ENCODE measurements at places on chromosomes 13 and 19.
A peak's percentile ranks its signal among the peaks of the same experiment; 100 is the strongest.

DNA sequence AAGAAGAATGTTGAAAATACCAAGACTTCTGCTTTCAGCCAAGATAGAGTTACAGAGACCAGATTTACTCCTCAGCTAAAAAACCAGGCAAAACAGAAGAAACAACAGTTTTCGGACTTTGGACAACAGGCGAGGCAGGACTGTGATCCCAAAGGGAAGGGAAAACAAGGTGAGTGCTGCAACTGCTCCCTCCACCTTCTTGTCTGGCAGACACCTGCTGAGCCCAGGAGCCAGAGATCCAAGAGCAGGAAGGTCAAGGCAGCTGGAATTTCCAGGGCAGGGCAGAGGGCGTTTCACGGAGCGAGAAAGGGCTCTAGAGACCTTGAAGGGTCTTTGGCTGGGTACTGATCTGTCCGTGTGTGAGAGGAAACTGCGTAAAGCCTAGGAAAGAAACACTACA is 32.9 kb upstream of the SLC7A9 start:
- DNase-seq, result no peak

GRCh38 chr13:30862707-30863106 is 43.4 kb upstream of the MEDAG start:
- DNase-seq, result no peak

- DNase-seq, result no peak
Observed at GRCh38 chr19:55703790-55704215, 28.8 kb downstream of the EPN1 start.

GRCh38 chr13:30422054-30422839 is at the start of gene UBE2L5:
Gene UBE2L5 (plus strand): TSS chr13:30422493. CDS start chr13:30427991, 5,498 bp downstream.
- peak; percentile 61 for DNase-seq

DNA sequence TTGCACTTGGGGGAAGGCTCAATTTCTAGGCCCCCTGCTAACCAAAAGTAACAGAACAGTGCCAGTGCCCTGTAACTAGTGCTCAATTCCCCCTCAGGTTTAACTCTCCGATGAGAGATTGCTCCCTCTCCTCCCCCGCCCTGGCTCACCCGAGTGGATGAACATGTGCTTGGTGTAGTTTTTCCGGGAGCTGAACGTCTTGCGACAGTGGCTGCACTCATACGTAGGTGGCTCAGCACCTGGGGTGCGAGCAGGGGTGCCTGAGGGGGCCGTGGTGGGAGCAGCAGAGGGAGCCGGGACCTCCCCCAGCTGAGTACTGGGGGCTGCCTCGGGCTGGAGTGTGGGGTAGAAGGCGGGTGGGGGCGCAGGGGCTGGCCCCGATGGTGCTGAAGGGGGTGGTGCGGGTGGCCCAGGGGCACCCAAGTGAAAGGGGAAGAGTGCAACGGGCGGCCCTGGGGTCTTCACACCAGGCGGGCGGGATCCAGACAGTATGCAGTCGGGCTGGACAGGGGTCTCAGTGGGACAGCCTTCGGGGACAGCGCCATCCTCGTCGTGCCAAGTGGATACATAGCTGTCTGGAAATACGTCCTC is 3.3 kb downstream of the ZBTB45 start:
- DNase-seq, result no peak

DNA sequence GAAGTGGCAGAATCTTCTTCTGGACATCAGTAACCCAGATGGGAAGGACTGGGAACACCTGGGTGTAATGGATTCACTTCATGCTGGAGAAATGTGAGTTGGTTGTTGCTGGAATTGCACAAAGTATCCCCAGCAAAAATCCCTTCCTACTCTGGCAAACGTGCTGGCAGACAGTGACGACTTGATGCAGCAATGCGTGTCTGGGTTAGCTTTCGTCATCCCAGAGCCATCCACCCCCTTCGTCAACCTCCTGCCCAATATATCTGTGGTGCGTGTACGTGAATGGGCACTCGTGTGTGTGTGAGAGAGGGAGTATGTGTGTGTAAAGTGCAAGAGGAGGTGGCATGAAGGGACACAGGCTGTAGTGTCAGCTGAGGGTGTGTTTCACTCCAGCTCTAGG is 70.9 kb downstream of the TM9SF2 start:
- no peak for DNase-seq

DNA sequence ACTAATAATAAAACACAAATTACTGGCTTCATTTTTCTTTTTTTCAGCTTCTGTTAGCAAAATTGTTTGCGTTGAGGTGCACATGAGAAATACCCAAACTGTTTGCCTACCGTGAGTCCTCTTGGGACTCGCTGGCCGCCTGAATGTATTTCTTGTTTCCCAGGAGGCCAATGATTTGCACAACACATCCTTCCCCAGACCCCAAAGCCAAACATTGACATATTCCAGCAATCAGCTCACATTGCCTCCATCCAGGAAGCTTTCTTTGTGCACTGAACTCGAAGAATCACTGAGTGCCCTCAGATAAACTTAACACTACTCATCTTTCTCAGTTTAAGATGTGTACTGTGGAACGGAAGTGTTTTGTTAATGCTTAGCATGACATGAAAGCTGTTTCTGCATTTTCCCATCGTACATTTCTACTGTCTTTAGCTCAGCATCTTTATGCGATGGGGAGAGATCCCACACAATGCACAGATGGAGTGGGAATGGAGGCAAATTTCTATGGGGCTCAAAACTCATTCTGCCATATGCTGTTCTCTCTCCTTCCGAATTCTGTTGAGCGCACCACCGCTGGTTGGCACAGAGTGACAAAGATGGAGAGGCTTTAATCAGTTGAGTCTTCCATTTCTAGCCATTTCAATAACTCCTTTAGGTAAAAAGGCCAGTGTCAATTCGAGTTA is 399.5 kb downstream of the RFC3 start:
- no peak for DNase-seq

GRCh38 chr13:23463661-23464060 is 30.2 kb upstream of the SACS start:
- DNase-seq, result no peak

- DNase-seq, result no peak
Observed at GRCh38 chr13:24005755-24006281, 108.5 kb upstream of the C1QTNF9B start.

DNA sequence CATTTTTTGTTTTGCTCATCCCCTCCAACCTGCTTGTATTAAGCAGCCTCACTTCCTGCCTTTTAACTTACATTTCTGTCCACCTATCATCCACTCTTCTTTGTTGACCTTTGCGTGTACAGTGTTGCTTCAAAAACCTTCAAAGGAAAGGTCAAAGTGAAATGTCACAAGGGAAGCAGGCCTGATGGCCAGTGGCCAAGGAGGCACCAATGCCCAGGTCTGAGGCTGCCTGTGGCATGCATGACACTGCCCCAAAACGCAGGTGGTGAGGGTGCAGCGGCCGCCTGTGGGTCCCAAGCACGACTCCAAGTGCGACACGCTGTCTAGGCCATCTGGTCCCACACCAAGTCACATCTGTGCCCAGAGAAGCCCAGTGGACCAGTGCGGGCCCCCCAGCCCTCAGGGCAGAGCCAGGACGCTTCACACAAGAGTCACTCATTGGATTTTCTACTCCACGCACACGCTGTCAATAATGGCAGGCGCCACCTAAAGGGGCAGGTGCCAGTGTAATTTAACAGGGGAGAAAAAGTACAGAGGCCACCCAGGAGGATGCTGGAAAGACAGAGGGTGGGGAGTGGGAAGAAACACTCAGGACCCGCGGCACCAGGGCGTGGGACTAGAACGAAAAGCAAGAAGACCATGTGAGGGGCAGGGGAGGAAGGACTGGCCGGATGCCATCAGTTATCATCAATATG is 23.5 kb downstream of the SLC7A1 start:
- DNase-seq, result no peak

GRCh38 chr13:98584668-98585397 is 7.9 kb upstream of the STK24 start:
- no peak for DNase-seq

DNA sequence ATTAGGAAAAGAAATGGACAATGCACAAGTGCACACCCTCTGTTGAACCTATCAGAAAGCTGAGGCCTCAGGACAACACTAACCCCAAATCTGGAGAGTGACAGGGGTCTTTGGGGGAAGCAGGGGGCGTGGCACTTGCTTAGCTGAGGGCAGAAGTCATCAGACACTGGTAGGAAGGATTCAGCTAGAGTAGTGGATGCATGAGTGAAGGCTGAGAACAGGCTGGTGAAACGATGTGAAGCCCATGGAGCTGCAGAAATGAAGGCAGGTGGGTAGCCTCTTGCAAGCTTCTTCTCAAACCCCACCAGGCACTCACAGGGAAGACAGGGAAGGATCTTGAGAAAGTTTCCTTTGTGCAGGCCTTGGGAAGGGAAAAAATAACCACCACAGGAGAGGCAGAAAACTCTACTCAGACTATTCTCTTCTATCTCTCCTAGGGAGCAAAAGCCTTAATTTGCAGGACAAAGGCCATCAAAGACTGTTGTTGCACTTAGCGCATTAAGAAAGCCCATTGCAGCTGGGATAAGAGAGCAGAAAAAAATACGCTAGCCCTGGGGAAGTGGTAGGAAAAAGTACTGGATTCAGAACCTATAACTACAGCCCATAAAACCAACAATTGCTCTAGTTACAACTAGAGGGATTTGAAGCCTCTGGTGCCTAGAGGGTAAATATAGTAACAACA is 193.3 kb upstream of the ZNF536 start:
- no peak for DNase-seq

DNA sequence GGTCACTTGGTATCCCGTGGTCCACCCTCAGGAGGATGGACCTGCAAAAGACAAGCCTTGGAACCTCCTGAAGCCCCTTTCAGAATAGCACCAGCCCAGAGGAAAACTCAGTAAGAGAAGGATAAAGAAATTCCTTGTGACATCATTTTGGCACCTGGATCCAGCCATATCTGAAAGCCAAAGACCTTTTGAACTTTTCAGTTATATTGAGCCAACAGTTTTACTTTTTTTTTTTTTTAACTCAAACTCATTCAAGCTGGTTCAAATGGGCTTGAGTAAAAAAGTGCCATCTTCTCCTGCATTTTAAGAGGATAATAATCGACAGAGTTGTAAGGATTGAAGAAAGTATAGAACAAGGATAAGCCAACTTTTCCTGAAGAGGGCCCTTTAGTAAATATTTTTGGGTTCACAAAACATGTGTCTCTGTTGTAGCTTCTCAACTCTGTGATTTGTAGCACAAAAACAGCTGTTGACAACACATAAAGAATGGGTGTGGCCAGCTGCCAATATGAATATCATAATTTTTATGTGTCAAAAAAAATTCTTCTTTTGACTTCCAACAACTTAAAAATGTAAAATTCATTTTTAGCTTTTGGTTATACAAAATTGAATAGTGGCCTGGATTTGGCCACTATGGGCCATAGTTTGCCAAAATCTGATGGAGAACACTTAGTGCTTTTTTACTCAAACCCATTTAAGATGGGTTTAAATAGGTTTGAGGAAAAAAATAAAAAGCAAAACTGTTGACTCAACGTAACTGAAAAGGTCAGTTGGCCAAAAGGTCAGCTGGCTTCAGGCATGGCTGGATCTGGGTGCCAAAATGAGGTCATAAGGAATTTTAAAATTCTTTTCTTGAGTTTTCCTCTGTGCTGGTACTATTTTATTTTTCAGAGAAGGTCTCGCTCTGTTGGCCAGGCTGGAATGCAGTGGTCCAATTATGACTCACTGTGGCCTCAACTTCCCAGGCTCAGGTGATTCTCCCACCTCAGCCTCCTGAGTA is 50.7 kb downstream of the ACSBG2 start:
- DNase-seq, result no peak

DNA sequence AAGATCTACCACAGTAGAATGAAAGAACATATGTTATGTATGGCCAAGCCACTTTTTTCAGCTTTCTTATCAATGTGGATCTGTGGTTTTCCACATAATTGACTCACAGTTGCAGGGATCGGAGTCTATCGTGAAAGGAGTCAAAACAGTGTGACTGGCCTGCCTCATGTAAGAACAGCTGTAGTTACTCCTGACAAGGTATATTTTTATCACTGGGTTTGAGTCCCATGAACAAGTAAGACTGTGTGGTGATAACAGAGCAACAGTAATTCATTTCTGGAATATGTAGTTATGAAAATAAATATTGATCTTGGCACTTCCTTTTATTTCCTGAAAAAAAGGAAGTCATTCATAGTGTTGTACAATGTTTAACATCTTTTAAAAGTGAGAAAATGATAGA is 416.6 kb downstream of the KLF12 start:
- DNase-seq, result peak; percentile 36

DNA sequence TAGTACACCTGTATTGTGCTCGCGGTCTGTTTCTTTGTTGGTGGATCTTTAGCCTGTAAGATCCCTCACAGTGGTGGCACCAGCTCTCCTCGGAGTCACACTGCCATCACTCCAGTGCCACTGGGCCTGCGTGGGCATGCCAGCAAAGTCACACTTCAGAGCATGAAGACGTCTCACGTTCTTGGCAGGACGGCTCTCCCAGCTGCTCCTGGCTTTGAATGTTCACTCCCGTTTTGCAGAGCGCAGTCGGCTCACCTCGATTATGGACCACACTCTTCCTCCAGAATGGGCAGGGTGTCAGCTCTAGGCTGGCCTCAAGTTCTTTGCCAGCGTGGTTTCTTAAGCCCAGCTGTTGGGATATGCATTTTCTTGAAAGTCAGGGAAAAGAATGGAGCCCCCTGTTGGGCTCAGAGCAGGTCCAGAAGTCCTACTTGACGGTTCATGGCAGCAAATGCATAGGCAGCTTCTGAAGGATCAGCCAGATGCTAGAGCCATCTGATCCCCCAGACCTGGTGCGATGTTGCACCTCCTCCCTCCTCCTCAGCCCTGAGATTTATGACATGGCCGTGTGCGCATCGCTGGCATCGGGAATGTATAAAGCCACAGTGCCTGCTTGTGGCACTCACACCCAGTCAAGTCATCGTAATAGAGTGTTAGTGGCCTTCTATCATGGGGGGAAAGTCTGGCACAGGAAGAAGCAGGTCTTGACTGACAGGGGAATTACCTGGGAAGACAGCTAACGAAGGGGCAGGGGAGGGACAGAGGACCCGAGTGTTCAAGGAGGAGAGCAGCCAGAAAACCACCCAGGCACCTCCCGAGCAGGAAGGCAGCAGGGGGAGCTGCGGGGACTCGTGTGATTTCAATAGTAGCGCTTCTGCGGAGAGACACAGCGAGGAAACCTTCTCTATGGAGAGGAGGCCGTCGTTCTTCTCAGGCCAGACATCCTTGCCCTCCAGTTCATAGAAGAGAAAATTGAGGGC is 40.2 kb upstream of the NPAS1 start:
- DNase-seq, result no peak
